ENCODE measurements at places on chromosomes 11 and 22.
A peak's percentile ranks its signal among the peaks of the same experiment; 100 is the strongest.

- DNase-seq: no peak
Measured at GRCh38 chr11:86247608-86248007, 3.1 kb downstream of the EED start.

- DNase-seq: no peak
Measured at GRCh38 chr11:126930091-126930841, 70.3 kb downstream of the KIRREL3 start.

DNA sequence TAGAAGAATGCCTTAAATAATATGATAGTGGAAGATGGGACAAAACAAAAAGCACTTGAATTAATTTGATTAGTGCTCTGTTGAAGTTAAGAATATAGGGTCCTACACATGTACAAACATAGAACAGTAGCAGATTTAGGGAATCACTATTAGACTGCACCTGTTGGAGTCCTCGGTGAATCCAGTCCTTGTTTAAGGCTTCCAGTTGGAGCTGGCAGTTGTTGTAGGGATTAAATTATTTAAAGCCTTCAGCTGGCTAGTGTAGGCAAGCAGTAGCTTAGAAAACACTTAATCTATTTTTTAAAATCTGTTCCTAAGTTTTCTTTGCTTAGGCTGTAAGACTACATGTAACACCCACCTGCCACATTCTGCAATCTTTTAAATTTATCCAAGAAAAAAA, 24.5 kb upstream of the CSTF3 start:
- DNase-seq: no peak

DNA sequence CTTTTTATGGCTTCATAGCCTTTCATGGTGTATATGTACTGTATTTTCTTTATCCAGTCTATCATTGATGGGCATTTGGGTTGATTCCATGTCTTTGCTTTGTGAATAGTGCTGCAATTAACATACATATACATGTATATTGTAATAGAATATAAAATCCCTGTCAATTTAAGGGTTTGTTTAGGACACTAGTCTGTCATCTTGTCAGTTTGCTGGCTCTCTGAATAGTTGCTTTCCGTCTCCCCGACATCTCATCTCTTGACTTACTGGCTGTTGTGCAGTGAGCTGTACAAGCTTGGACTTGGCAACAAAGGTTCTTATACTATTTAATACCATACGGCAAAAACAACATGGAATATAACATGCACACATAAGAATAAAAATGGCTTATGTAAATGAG, 1487.5 kb downstream of the LRRC4C start:
- no peak for DNase-seq

- no peak for DNase-seq
Measured at GRCh38 chr11:65435981-65436411, 13.4 kb downstream of the NEAT1 start.

- no peak for DNase-seq
Measured at GRCh38 chr22:37893583-37893983, 12.5 kb upstream of the MICALL1 start.

- DNase-seq: no peak
Measured at GRCh38 chr11:104654181-104654813, 244.0 kb downstream of the CASP12 start.

DNA sequence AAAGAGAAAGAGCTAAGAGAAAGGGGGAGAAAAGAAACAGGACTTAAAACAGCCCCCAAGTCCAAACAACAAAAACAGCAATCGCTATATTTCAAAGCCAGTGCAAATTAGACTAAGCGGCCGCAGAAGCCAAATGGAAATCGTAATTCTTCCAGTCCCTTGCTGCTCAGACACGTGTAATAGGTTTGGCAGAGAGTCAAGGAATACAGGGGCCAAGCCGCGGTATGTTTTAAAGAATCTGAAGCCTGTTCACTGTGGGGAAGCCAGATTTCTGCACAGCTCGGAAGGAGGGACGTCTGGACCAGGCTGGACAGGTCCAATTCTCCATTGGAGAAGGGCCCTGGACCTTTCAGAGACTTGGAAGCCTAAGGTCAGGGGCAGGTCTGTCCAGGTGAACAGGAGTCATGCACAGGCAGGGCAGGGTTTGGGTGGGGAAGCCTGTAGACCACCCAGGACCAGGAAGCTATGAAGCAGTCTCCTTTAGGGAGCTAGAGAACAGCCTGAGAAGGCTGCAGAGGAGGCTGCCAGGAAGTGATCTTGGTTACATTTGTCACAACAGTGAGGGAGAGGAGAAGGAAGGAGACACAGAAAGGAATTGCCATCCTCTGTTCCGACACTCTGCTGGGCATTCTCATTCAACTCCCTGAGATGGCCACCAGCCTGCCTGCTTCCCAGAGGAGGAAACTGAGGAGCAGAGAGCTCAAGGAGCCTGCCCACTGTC, 265.5 kb upstream of the ISX start:
- DNase-seq: no peak

DNA sequence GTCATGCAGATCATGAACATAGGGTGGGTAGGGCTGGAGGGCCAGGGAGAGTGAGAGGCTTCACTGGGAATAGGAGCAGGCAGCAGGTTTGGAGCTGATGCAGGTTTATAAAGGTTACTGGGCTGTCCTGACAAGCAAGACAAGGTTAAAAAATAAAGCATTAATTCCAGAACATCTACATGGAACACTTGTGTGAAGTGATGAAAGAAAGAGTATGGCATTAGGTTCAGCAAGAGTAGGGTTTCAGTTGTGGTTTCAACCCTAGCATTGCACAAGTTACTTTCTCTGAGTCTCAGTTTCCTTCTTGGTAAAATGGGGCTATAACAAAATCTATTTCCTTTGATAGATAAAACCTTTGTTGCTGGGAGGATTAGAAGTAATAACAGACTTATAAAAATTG, 114.6 kb upstream of the SESN3 start:
- peak; percentile 55 for DNase-seq

- DNase-seq: no peak
Measured at GRCh38 chr22:42207918-42208317, 62.5 kb downstream of the TCF20 start.
